Thymus (tissue), 14 donors: ENCODE measurements at places on chromosomes 7 and 10.

GRCh38 chr10:103666087-103666761, 172.7 kb downstream of the NEURL1 start:
- no peak for DNase-seq

DNA sequence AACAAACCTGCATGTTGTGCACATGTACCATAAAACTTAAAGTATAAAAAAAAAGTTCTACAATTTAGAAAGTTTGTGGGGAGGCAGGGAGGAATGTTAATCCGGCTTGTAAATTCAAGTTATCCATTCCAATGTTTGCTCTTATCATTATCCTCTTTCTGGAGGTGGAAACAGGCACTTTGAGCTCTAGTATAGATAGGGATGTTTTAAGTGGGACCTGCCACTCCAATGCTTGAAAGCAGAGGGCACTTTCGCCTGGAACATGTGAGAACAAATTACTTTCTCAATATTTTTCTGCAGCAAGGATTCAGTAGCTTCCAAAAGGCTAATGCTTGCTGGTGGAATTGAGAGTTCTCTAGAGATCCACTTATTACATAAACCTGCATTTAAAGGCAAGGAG, 45.6 kb downstream of the FEZF1 start:
- DNase-seq, result no peak

DNA sequence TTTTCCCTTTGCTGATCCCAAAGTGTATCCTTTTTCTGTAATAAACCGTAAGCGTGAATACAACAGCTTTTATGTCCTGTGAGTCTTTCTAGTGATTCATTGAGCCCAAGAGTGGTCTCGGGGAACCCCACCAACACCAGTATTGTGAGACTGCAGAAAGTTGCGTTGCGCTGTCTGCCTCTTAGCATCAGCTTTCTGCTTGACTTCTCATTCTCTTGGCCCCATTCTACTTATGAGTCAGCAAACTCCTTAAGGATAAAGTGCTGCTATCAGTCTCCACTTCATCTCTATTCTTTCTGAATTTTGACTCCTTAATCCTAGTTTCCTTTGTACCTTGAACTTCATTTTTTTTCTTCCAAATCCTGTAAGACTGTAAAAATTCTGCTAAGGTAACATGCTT, 184.3 kb upstream of the MBL2 start:
- no peak for DNase-seq

- DNase-seq, result no peak
These were observed 3.6 kb downstream of the LRRC17 start for GRCh38 chr7:102916426-102916825.

DNA sequence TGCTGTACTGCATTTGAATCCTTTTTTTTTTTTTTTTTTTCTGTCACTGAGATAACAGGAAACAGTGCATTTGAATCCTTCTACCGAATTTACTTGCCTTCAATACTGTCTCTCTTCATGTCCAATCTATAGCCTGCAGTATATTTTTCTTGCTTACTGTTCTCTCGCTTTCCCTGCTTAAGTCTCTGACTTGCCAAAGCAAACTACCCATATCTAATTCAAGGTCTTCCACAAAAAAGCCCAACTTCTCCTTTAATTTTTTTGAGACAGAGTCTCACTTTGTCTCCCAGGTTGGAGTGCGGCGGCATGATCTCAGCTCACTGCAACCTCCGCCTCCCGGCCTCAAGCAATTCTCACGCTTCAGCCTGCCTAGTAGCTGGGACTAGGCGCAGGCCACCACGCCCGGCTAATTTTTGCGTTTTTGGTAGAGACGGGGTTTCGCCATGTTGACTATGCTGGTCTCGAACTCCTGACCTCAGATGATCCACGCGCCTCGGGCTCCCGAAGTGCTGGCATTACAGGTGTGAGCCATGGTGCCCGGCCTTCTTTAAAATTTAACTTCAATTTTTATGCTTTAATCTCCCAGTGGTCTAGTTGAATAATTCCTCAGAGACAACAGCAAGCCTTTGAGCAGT, 882 bp downstream of the PDCD11 start:
- DNase-seq, result no peak

DNA sequence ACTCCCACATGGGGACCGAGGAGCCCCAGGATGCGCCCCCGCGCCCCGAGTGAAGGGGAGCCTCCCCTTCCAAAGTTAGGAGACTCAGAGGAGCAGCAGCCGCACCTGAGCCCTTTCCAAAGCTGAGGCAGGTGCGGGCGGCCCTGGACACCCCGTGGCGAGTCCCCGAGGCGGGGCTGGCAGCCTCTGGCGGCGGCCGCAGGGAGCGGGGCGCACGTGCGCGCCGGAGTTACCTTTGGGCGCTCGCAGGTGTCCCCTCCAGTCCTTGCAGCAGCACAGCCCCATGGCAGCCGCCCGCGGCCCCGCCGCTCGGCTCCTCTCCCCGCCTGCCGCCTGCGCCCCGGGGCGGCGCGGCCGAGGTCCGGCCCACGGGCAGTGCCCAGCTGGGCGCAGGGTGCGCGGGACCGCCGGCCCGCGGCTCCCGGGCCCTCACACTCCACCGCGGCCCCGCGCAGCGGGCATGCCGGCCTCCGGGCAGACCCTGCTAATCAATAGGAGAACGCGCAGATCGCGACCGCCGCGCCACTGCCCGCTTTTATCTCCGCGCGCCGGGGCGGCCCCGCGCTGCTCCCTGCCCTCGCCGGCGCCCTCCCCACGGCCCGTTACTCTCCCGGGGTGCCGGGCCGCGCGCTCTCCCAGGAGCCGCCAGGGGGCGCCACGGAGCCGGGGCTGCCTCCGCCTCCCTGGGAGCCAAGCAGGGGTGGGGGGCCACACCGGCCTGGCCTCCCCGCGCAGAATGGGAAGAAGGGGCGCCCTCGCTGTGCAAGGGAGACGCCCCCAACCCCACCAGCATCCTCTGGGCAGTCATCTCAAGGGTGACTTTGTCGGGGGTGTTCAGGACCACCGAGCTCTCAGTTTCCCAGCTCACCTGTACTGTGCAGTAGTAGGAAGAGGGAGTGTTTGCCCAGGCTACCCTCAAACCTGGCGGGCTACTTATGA, 80.8 kb downstream of the ARHGAP22 start:
- DNase-seq, result no peak

- DNase-seq, result peak; percentile 77
These were observed 4.1 kb downstream of the MBLAC1 start for GRCh38 chr7:100130608-100131453.

DNA sequence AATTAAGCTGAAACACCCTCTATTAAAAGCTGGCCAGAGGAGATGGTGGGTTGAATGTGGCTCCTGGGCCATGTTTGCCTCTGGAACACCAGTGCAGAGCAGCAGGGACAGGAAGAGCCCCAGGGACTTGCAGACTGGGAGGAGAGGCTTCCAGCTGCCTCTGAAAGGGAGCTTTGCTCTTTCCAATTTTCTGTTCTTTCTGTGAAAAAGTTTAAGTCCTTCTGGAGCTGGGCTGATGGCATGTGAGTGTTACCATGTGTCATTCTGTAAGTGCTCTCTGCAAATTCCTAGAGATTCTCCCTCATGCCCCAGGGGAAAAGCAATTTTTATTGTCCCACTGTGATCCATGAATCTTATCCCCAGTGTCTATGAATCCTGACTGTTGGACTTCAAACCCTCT, 112.8 kb upstream of the LANCL2 start:
- no peak for DNase-seq

- no peak for DNase-seq
These were observed 13.5 kb downstream of the ECHDC3 start for GRCh38 chr10:11755512-11756263.

GRCh38 chr7:116273283-116273917, 63.1 kb downstream of the TES start:
- DNase-seq, result no peak

DNA sequence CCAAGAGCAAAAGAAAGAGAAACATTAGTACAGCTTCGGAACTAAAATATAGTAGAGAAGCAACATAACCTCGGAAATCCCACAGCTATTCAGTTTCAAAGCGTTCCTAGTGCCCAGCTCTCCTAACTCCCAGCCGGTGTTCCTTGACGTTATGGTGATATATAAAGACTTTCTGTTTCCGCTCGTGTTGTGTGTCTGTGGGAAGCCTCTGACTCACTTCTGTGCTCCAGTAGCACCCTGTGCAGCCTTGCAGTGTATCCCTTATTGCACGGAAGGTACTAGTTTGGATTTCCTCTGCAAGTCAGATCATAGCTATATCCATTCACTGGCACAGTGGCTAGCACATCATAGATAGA, 535 bp downstream of the ASAH2B start:
- DNase-seq, result no peak

DNA sequence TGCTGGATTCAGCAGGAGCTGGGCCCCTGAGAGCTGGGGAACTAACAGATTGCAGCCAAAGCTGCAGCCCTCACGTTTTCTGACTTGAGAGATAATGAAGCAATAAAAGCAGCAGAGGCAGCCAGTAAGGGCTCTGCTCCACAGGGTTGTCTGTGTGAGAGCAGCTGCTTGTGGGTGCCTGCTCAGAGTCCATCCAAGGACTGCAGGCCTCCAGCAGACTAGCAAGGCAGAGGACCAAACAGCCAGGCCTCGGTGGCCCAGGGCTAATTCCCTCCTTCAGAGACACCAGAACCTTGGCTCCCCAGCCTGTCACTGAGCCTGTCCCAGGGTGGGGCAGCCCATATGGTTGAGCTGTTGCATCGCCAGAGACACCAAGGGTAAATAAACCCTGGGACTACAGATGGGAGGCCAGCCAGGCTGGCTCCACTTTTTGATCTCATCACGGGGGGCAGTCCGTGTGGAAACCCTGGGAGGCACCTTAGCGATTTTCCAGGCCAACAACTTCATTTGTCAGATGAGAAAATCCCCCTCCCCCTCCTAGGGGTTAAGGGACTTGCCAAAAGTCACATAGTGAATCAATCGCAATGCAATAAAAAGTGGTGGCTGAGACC, 229.2 kb downstream of the WDR11 start:
- no peak for DNase-seq

- DNase-seq, result no peak
These were observed 5.4 kb downstream of the PTCD1 start for GRCh38 chr7:99433158-99433557.

- DNase-seq, result no peak
These were observed 27.9 kb downstream of the C7orf25 start for GRCh38 chr7:42883950-42884349.

DNA sequence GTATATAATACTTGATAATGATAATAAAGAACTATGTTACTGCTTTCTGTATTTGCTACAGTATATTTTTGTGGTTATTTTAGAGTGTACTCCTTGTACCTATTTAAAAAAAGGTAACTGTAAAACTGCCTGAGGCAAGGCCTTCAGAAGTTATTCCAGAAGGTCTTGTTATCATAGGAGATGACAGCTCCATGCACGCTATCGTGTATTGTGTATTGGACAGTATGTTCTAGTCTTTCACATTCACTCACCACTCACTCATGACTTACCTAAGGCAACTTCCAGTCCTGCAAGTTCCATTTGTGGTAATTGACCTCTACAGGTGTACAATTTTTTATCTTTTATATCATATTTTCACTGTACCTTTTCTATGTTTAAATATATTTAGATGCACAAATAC, 100.7 kb downstream of the ARL4A start:
- DNase-seq, result no peak

- no peak for DNase-seq
These were observed 164.7 kb downstream of the CPEB3 start for GRCh38 chr10:92126100-92126650.

DNA sequence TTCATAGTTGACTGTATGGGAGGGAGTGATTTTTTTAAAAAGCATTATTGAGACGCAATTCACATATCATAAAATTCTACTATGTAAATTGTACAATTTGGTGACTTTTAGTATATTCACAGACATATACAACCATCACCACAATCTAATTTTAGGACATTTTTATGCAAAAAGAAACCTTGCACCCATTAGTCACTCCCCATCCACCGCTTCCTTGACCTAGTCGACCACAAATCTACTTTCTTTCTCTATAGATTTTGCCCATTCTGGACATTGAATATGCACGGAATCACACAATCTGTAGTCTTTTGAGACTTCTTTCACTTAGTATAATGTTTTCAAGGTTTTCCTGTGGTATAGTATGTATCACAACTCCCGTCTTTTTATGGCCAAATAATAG, 54.6 kb downstream of the BLNK start:
- no peak for DNase-seq

DNA sequence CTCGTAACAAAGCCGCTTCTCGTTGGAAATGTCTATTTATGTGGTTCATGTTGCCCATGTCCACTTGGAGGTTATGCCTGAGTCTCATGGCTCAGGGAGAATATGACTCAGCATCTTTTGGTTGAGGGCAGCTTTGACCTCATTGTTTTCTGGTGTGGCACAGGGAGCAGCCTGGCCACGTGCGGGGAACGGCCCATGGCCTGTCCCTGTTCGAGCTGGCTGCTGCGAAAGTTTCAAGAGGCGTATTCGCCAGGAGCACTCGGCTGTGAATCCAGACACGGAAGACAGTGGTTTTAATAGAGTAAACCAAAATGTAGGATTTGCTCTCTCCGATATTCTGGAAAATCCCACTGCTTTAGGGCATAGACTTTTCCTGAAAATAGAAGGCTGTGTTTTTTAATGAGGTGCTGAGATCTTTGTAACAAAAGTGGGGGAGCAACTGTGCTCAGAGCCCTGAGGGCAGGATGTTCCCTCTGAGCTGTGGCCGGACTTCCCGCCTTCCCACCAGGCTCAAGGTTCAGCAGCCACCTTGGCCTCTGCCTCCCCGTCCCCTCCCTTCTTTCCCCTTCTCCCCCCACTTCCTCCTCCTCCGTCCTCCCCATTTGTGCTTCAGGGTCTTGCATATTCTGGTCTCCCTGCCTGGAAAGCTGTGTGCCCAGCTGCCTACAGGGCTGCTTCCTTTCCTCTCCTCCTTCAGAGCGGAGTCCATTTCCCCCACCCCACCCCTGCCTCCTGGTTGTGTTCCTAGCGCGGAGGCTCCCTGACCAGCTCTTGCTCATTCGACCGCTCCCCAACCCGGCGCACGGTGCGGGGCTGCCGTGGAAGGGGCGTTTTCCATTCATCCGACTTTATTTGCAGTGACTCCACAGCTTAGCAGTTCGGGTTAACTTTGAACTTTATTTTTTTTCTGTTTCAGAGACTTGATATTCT, 642.0 kb downstream of the SDK1 start:
- no peak for DNase-seq

GRCh38 chr7:33463131-33463530, 333.8 kb downstream of the BBS9 start:
- no peak for DNase-seq

- no peak for DNase-seq
These were observed 25.6 kb upstream of the PLEKHA1 start for GRCh38 chr10:122348935-122349361.

GRCh38 chr7:13992596-13992964, 3.1 kb upstream of the ETV1 start:
- no peak for DNase-seq

GRCh38 chr10:119104654-119105015, 722 bp downstream of the DENND10 start:
- peak; percentile 28 for DNase-seq

- no peak for DNase-seq
These were observed 174.7 kb upstream of the PDE1C start for GRCh38 chr7:32244806-32245345.

DNA sequence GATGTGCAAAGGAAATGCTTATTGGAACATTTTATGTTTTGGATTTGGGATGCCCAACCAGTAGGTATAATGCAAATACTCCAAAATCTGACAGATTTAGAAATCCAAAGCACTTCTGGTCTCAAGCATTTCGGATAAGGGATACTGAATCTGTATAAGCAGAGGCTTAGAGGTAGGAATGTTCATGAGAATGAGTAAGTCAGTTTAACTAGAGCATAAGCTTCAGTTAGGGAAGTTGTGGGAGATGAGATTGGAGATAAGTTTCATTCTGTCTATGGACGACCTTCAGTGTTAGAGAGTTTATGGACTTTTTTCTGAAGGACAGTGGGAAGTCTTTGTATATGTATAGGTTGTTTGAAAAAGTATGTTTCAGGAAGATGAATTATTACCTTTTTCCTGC, 10.4 kb downstream of the TAX1BP1 start:
- DNase-seq, result no peak
